CD14-positive monocyte (primary cell): ENCODE measurements at places on chromosomes 7 and 10.
A peak's percentile ranks its signal among the peaks of the same experiment; 100 is the strongest.

DNA sequence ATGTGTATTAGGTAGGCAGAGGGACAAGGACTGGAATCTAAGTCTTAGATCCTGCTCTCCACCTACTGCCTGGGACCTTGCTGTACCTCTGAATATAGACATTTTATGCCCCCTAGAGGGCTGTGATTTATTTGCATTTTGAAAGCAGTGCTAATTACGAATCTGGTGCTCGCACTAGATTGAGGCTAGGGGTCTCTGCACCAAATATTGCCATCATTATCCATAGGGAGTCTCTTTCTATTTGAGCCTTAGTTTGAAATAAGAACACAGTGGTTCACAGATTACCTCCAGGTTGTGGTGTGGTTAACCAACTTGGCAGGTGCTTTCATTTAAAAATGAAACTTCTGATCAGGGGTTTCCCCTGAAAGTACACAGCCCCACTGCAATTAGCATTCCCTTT, 41.8 kb downstream of the CNNM1 start:
- no peak for DNase-seq
- no peak overlapping the region for H3K27ac ChIP-seq
- no peak overlapping the region for H3K4me3 ChIP-seq
- H3K27me3 ChIP-seq, result no peaks in the 10 kb centered on the region
- no peaks in the 10 kb centered on the region for H3K36me3 ChIP-seq

DNA sequence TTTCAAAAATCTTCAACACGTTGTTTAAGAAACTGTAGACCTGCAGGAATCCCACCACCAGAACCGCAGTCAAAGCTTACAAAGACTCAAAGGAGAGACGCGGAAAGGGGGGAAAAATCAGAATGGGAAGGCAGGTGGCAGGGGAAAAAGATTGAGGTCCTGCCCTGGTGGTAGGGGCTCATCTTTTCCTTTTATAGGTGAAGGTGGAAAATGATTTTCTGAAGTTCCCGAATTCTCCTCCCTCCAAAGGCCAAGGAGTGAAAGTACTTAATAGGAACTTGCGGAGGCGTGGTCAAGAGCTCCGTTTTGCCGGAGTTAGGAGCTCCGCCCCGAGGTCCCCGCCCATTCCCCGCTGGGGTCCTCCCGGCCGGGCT, 724 bp downstream of the BBIP1 start:
- no peaks in the 10 kb centered on the region for H3K36me3 ChIP-seq
- H3K27me3 ChIP-seq, result no peaks in the 10 kb centered on the region
- peak overlapping the region; percentile 94 for H3K27ac ChIP-seq
- H3K4me1 ChIP-seq, result peaks cover 26% of the 10 kb centered on the region

DNA sequence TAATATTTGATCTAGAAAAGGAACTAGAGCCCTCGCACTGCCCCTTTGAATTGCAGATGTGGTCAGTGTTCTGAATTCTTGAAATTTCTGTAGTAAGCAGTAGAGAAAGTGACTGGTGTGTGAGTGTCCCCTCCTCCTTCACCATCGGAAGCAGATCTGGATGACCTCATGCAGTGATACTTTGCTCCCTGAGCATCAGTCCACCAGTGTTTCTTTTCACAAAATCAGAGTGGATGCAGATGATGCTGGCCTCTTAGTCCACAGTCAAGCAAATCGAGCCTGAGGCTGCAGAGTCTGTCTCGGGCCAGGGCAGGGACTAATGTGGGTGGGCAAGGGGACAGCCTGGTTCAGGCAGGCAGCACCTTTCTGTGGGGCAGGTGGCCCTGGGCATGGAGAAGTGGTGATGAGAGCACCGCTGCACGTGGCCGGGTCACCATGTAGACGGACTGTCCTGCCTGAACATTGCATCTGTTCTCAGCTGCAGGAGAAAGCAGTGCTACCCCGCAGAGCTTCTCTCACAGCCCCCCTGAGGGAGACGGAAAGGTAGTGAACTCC, 5.4 kb downstream of the INSIG1 start:
- no peaks in the 10 kb centered on the region for H3K27me3 ChIP-seq
- peaks cover 73% of the 10 kb centered on the region for H3K36me3 ChIP-seq
- no peak for DNase-seq
- H3K4me1 ChIP-seq, result peaks cover 23% of the 10 kb centered on the region
- H3K4me3 ChIP-seq, result no peak overlapping the region
- H3K27ac ChIP-seq, result no peak overlapping the region

DNA sequence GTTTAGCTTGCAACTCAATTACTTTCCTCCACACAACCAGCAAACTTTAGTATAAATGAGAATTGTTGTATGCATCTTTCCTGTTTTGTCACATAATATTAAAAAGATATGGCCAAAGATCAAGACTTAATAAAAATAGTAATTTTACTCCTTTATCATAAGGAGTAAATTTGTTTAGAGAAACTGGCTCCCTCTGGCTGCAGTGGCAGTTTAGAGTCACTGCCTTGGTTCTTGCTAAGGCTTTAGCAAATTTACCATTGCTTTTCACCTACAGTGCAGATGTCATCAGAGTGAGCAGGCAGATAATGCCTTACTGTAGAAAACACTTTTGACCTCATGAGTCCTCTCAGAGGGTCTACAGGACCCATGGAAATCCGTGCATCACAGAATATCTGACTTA, 2.6 kb downstream of the PRPF18 start:
- H3K36me3 ChIP-seq, result peaks cover 11% of the 10 kb centered on the region
- H3K27ac ChIP-seq, result no peak overlapping the region
- H3K4me3 ChIP-seq, result no peak overlapping the region
- peaks cover 2% of the 10 kb centered on the region for H3K27me3 ChIP-seq
- H3K4me1 ChIP-seq, result peaks cover 13% of the 10 kb centered on the region

DNA sequence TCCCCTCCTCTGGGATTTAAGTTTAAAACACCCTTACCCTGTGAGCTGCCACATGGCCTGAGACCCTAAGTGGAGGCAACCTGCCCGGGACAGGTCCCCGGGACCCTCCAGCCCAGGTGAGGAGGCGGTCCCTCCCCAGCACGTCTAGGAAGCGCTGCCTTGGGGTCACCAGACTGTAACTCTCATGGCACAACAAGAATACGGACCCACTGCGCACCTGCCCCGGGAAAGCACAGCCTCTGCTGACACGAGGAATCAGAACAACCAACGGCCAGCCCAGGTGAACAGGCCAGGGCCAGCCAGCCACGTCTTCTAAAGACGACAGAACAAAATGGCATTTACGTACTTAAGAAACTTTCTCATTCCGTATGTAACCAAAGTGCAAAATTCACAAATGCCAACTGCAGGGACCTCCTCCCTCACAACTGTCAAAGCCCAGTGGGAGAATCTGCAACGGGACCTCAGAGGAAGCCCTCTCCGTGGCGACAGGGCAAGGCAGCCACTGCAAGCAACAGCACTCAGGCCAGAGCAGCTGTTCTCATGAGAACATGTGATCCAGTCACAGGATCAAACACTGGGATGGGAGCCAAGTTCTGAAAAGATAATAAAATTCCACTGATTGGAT, 208.4 kb downstream of the DIP2C start:
- H3K4me3 ChIP-seq, result no peak overlapping the region
- H3K36me3 ChIP-seq, result no peaks in the 10 kb centered on the region
- H3K27me3 ChIP-seq, result no peaks in the 10 kb centered on the region
- H3K4me1 ChIP-seq, result no peaks in the 10 kb centered on the region
- DNase-seq, result no peak

- no peak overlapping the region for H3K4me3 ChIP-seq
- no peaks in the 10 kb centered on the region for H3K36me3 ChIP-seq
- no peak for DNase-seq
- no peaks in the 10 kb centered on the region for H3K4me1 ChIP-seq
- H3K27ac ChIP-seq, result no peak overlapping the region
Measured at GRCh38 chr10:85168243-85168642, 839.9 kb downstream of the CCSER2 start.

GRCh38 chr10:26479766-26480492, 41.8 kb downstream of the APBB1IP start:
- H3K36me3 ChIP-seq, result peaks cover 6% of the 10 kb centered on the region
- no peaks in the 10 kb centered on the region for H3K27me3 ChIP-seq
- H3K27ac ChIP-seq, result peak overlapping the region; percentile 76
- peak; percentile 65 for DNase-seq
- H3K4me3 ChIP-seq, result no peak overlapping the region

GRCh38 chr10:19920075-19920726, 104.0 kb downstream of the PLXDC2 start:
- H3K36me3 ChIP-seq, result no peaks in the 10 kb centered on the region
- no peak overlapping the region for H3K4me3 ChIP-seq
- no peaks in the 10 kb centered on the region for H3K27me3 ChIP-seq
- H3K27ac ChIP-seq, result peak overlapping the region; percentile 35
- no peak for DNase-seq
